ENCODE measurements at places on chromosomes 2 and 18.

GRCh38 chr2:237432484-237433092 lies 18.6 kb upstream of the COL6A3 start:
- H3K27ac ChIP-seq = no peak overlapping the region
- DNase-seq = no peak
- H3K27me3 ChIP-seq = no peaks in the 10 kb centered on the region
- no peaks in the 10 kb centered on the region for H3K36me3 ChIP-seq

GRCh38 chr2:38264396-38265221 lies 112.5 kb downstream of the ATL2 start:
- no peaks in the 10 kb centered on the region for H3K36me3 ChIP-seq
- no peak overlapping the region for H3K4me3 ChIP-seq
- H3K27ac ChIP-seq = no peak overlapping the region
- DNase-seq = no peak
- no peaks in the 10 kb centered on the region for H3K4me1 ChIP-seq

- H3K4me1 ChIP-seq = no peaks in the 10 kb centered on the region
- H3K27ac ChIP-seq = no peak overlapping the region
- no peak for DNase-seq
- no peaks in the 10 kb centered on the region for H3K27me3 ChIP-seq
These were observed 289.9 kb downstream of the ZEB2 start for GRCh38 chr2:144230033-144230432.

GRCh38 chr2:235868224-235868623 lies 300.0 kb downstream of the GBX2 start:
- no peaks in the 10 kb centered on the region for H3K4me1 ChIP-seq
- no peak overlapping the region for H3K27ac ChIP-seq
- H3K4me3 ChIP-seq = no peak overlapping the region
- DNase-seq = no peak

All from colonic mucosa (tissue), 4 donors.